Effector memory CD8-positive, alpha-beta T cell (primary cell): ENCODE measurements at places on chromosomes 11 and 22.

- peaks cover 39% of the 10 kb centered on the region for H3K36me3 ChIP-seq
- H3K4me3 ChIP-seq, result no peak overlapping the region
- H3K4me1 ChIP-seq, result peaks cover 22% of the 10 kb centered on the region
- no peak for DNase-seq
- H3K27me3 ChIP-seq, result no peaks in the 10 kb centered on the region
These were observed 1.6 kb upstream of the KAT5 start for GRCh38 chr11:65710421-65710820.

- H3K27ac ChIP-seq, result no peak overlapping the region
- peaks cover 5% of the 10 kb centered on the region for H3K36me3 ChIP-seq
- H3K4me3 ChIP-seq, result no peak overlapping the region
- peaks cover 48% of the 10 kb centered on the region for H3K27me3 ChIP-seq
- DNase-seq, result no peak
These were observed 39.0 kb downstream of the WNT7B start for GRCh38 chr22:45937960-45938359.

GRCh38 chr11:107769189-107769588 lies 57.3 kb upstream of the SLN start:
- H3K27ac ChIP-seq, result no peak overlapping the region
- H3K36me3 ChIP-seq, result no peaks in the 10 kb centered on the region
- no peaks in the 10 kb centered on the region for H3K4me1 ChIP-seq
- H3K4me3 ChIP-seq, result no peak overlapping the region
- H3K27me3 ChIP-seq, result peaks cover 35% of the 10 kb centered on the region

- H3K4me1 ChIP-seq, result peaks cover 5% of the 10 kb centered on the region
- H3K36me3 ChIP-seq, result no peaks in the 10 kb centered on the region
- DNase-seq, result no peak
- no peaks in the 10 kb centered on the region for H3K27me3 ChIP-seq
These were observed 54.6 kb downstream of the PLEKHA7 start for GRCh38 chr11:16959602-16960001.

- no peaks in the 10 kb centered on the region for H3K4me1 ChIP-seq
- no peaks in the 10 kb centered on the region for H3K36me3 ChIP-seq
- H3K4me3 ChIP-seq, result no peak overlapping the region
- peaks cover 24% of the 10 kb centered on the region for H3K27me3 ChIP-seq
These were observed 480.0 kb upstream of the CADM1 start for GRCh38 chr11:115984228-115984627.

DNA sequence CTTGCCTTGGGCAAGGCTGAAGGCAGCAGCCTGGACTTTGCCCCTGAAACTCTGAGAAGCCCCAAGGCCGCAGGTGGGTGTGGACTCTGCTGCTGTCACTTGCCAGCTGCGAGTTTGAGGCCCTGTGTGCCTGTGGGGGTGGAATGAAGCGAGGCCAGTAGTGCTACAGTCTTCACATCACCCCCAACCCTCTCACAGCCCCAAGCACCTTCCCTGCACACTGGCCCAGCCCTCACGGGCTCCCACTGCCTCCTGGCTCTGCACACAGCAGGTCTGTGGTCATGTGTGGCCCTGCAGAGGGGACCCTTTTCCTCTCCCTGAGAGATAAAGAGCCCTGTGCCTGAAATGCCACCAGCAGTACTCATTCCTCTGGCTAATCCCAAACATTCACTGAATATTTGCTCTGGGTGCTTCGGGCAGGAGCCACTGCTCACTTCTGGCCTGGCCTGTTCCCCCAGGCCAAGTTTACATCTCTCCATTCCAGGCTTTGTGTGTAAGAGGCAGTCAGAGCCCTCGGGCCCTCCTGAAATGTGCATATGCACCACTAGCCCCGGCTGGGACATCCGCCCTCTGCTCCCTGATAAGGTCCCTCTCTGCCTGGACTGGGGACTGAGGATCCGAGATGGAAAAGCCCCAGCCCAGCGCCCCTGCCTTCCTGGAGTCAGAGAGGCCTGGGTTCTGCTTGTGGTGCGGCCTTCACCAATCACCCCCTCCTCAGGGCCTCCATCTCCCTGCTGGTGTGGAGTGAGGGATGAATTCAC lies 17.7 kb downstream of the MGAT3 start:
- DNase-seq, result no peak
- peaks cover 8% of the 10 kb centered on the region for H3K4me1 ChIP-seq
- H3K27me3 ChIP-seq, result peaks cover 5% of the 10 kb centered on the region
- peaks cover 3% of the 10 kb centered on the region for H3K36me3 ChIP-seq
- H3K27ac ChIP-seq, result no peak overlapping the region

DNA sequence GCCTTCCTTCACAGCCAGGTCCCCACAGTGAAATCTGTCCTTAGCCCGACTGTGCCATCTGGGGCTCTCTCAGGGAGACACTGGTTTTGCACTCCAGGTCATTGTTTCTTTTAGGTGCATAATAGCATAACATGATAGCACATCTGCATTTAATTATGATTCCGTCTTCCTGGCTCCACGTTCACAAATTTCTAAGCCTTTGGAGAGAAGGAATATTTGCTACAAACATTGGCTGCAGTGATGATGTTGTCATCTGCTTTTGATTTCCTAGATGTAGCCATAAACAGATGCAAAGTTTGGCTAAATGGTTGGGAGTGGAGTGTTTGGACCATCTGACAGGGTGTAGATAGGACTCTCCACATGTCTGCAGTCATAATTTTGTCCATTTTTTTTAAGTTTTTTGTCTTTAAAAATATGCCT lies 12.0 kb upstream of the CAT start:
- DNase-seq, result no peak
- no peak overlapping the region for H3K4me3 ChIP-seq
- no peak overlapping the region for H3K27ac ChIP-seq
- H3K4me1 ChIP-seq, result no peaks in the 10 kb centered on the region
- peaks cover 31% of the 10 kb centered on the region for H3K27me3 ChIP-seq

- no peak for DNase-seq
- H3K36me3 ChIP-seq, result no peaks in the 10 kb centered on the region
- no peaks in the 10 kb centered on the region for H3K4me1 ChIP-seq
- no peak overlapping the region for H3K27ac ChIP-seq
- H3K27me3 ChIP-seq, result no peaks in the 10 kb centered on the region
These were observed 382.6 kb downstream of the OPCML start for GRCh38 chr11:133149698-133150097.

DNA sequence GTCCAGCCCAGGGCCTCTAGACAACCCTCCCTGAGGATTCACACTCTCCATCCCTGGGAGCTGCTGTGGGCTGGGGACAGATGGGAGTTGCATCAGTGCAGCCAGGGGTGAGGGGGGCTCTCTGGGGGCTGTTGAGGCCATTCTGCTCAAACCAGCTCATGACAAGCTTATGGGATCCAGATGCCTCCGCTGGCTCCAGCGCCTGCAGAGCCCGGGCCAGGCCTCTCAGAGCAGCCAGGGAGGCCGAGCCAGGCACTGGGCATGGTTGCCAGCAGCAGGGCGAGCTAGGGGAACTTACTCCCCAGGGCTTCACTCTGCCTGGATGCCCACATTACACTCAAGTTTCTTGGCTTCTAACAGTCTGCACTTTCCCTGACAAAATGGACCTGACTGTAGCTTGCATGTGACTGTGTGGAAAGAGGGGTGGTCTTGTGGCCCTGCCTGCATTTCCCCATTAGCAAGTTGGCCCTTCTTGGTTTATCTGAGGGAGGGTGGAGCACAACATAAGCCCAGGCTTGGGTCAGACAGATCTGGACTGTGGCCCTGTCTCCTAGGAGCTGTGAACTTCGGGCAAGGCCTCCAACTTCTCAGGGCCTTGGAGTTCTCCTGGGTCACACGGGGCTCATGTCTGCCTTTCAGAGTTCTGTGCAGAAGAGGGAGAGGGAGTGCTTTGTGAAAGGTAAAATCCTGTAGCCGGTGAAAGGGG lies 34.5 kb upstream of the CYB5R3 start:
- no peak overlapping the region for H3K27ac ChIP-seq
- peaks cover 6% of the 10 kb centered on the region for H3K36me3 ChIP-seq
- no peak overlapping the region for H3K4me3 ChIP-seq
- H3K4me1 ChIP-seq, result no peaks in the 10 kb centered on the region

DNA sequence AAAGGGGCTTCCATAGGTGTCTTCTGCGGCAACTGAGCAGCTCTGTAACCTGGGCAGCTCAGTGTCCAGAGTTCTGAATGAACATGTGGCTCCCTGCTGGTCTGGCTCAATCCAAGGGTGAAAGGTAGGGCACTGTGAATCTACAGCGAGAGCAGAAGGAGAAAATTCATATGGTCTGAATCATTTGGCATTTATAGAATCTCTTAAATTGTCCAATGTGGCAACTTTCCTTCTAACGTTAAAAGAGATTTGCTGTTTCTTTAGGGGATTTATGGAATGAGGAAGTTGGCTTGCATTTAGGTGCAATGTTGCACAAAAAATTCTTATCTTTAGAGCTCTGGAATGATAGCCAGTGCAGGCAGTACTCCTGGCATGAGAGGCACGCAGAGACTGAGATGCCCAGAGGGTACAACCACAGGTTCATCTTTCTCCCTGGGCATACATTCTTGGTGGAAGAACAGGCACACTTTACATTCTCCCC lies 17.0 kb downstream of the ATXN10 start:
- no peak overlapping the region for H3K27ac ChIP-seq
- peaks cover 15% of the 10 kb centered on the region for H3K4me1 ChIP-seq
- peaks cover 13% of the 10 kb centered on the region for H3K36me3 ChIP-seq
- DNase-seq, result no peak
- H3K27me3 ChIP-seq, result no peaks in the 10 kb centered on the region

DNA sequence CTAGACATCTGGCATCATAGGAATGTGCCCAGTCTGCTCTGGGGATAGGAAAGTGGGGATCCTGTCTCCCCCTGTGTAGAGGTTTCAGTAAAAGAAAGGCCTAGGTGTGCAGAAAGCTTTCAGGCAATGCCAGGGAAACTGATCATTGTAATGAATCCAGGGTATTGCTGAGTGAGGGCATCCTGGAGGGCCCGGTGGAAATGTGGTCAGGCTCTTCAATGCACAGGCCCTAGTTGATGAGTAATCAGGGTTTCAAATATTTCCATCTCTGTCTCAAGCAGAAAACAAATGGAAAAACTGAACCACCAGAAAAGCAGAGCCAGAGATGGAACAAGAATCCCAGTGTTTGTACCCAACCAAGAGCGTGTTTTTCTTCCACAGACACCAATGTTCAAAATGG lies 2.0 kb downstream of the CD3E start:
- H3K4me1 ChIP-seq, result peaks cover 66% of the 10 kb centered on the region
- peaks cover 54% of the 10 kb centered on the region for H3K36me3 ChIP-seq
- peak overlapping the region; percentile 97 for H3K27ac ChIP-seq
- DNase-seq, result no peak
- no peaks in the 10 kb centered on the region for H3K27me3 ChIP-seq

- H3K27ac ChIP-seq, result no peak overlapping the region
- no peaks in the 10 kb centered on the region for H3K4me1 ChIP-seq
- no peak overlapping the region for H3K4me3 ChIP-seq
- no peak for DNase-seq
- H3K27me3 ChIP-seq, result no peaks in the 10 kb centered on the region
- H3K36me3 ChIP-seq, result no peaks in the 10 kb centered on the region
These were observed 64.7 kb downstream of the MTNR1B start for GRCh38 chr11:93034031-93034722.

GRCh38 chr11:37107831-37108230 lies 509.8 kb upstream of the RAG2 start:
- no peak for DNase-seq
- no peak overlapping the region for H3K4me3 ChIP-seq
- no peaks in the 10 kb centered on the region for H3K4me1 ChIP-seq
- H3K27ac ChIP-seq, result no peak overlapping the region
- H3K27me3 ChIP-seq, result no peaks in the 10 kb centered on the region

DNA sequence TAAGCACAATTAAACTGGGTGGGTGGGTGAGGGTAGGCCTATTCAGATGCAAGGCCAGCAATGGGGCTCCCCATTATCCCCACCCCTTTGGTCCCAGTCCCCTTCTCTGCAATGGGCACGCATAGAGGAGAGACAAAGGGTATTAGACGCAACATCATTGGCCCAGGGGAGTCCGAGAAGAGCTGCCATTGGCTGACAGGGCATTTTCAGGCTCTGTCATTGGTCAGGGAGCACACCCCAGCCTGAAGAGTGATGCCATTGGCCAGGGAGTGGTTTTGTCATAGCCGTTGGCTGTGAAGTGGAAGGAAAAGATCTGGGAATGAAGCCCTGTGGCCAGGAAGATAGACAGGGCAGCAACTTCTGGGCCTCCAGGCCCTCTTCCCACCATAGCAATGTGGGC lies 2.8 kb upstream of the TRIM3 start:
- H3K27ac ChIP-seq, result no peak overlapping the region
- H3K27me3 ChIP-seq, result no peaks in the 10 kb centered on the region
- H3K4me1 ChIP-seq, result peaks cover 36% of the 10 kb centered on the region
- peaks cover 23% of the 10 kb centered on the region for H3K36me3 ChIP-seq

- peaks cover 4% of the 10 kb centered on the region for H3K36me3 ChIP-seq
- peak overlapping the region; percentile 67 for H3K4me3 ChIP-seq
- peak; percentile 6 for DNase-seq
- H3K4me1 ChIP-seq, result peaks cover 45% of the 10 kb centered on the region
- peaks cover 58% of the 10 kb centered on the region for H3K27me3 ChIP-seq
These were observed 87.8 kb downstream of the CACNA1I start for GRCh38 chr22:39658367-39658766.

DNA sequence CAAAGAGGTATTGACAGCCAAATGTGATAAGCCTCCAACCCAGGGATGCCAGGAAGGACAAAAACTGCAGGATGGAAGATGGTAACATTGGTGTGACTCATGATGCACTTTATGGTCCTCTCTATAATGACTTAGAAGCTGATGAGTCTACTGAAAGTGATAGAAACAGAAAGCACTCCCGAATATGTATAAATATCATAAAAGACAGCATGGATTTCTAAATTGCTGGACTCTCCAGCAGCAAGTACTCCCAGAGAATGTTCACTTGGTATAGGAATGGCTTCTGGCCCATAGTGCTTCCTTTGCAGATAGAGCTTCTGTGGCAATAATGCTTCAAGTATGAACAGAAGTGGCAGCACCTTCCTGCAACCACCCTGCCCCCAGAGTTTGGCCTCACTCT lies at the start of gene OR52B2:
Gene OR52B2, minus strand, starts transcription at position 101 of the 400 bp plus-strand sequence. Its CDS starts 0 bp downstream, at position 101.
- no peak for DNase-seq
- H3K36me3 ChIP-seq, result no peaks in the 10 kb centered on the region
- peaks cover 24% of the 10 kb centered on the region for H3K27me3 ChIP-seq
- H3K4me1 ChIP-seq, result no peaks in the 10 kb centered on the region
- no peak within 1 kb of the TSS for H3K27ac ChIP-seq
- H3K4me3 ChIP-seq, result no peak within 1 kb of the TSS

GRCh38 chr22:45510376-45511232 lies 7.9 kb downstream of the FBLN1 start:
- H3K27me3 ChIP-seq, result peaks cover 43% of the 10 kb centered on the region
- no peaks in the 10 kb centered on the region for H3K4me1 ChIP-seq
- H3K27ac ChIP-seq, result no peak overlapping the region
- DNase-seq, result no peak
- H3K36me3 ChIP-seq, result no peaks in the 10 kb centered on the region
